ENCODE measurements at places on chromosomes 7 and 10.

DNA sequence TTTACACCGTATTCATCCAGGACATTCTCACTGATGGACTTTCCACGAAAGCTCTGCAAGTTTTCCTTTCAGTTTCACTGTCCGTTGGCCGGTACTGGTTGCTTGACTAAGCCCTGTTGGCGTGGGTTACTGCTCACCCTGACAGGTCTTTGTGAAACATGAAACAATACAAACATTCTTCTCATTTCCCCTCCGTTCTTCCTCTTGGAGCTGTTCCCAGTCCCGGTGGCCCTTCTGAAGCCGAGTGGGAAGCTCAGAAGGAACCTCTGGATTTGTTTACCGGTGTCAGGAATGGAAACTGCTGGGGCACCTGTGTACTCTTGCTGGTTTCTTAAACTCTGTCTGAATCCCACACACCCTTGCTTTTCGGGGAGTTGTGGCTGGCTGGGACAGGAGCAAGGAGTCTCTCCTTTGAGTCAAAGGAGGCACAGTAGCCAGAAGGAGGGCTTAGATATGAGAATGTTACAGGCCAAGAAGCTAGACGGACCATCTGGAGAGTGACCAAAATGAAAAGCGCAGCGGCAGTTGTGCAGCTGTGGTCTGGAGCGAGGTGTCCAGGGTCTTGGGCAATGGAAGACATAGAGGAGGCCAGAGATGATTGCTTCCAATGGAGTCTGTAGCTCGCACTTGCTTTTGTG is 45.7 kb downstream of the LYZL2 start:
- no peak for DNase-seq

DNA sequence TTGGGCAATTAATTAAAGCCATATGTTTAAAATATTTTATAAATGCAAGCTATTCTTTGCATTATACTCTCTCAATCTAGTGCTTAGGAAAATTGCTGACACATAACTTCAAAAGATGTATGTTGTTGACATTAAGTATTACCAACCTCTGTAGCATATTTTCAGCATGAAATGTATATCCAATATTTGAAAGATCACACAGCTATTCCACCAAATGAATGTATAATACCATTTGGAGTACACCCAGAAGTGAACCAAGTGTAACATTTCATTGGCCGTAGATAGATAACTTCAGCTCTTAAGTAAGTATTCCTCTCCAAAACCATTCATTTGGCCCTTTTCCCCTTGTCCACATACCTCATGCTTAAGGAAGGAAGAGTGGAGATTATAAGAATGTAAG is 104.6 kb downstream of the HECTD2 start:
- DNase-seq: no peak

DNA sequence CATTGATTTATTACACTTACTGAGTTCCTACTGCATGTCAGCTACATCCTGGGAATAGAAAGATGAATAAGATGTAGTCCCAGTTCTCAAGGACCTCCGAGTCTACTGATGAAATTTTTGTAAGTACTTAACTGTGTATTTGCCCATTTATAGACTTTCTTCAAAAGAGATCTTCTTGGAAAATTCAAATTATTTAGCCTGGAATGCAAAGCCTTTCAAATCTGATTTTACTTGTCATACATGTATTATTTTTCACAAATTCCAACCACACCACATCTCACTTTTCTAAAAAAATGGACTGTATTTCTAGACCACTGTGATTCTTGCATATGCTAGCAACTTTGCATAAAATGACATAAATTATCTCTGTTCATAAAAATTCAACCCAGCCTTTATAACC is 581.3 kb downstream of the ATRNL1 start:
- no peak for DNase-seq

GRCh38 chr10:26479766-26480492 is 41.8 kb downstream of the APBB1IP start:
- no peak for DNase-seq

GRCh38 chr10:124152139-124153022 is 59.0 kb upstream of the CHST15 start:
- no peak for DNase-seq

DNA sequence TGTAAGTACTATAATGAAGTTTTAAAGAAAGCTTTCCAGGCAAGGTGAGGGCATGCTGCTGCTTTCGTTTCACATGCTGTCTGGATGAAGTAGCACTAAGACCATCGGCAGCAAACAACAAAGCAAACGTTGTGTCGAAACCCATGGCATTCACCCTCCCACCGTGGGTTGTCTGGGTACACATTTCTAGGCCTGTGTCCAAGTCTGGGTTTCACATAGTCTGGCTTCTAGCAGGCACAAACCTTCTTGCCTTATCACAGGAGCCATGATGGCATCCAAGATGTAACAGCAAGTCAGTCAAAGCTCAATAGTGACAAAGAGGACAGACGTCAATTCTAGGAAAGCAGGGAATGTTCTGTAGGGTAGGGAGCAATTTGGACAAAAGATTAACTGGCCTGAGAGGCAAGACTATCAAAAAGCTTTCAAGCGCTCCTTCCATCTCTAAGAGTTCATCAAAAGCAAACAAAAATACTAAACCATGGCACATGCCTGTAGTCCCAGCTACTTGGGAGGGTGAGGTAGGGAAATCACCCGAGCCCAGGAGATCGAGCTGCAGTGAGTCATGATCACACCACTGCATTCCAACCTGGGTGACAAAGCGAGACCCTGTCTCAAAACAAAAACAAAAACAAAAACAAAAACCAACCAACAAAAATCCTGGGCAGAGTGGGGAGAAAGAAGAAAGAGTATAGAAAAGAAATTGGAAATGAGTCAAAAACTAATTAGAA is 42.7 kb downstream of the PAXIP1 start:
- no peak for DNase-seq

DNA sequence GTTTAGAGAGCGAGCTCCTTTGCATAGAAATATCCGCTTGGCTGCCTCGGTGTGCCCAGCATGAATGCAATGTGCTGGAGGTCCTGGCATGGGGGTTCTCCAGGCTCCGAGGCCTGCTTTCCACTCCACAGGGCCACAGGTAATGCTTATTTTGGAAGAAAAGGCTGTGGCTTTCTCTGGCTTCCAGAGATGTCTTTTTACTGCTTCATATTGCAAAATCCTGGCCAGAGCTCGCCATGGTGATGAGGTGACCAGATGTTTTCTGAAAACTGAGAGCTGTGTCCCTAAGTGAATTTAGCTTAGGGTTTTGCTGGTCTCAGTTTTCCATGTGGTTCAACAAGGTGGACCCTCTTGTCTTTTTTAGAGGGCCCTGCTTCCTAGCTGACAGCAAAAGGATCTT is 65.2 kb downstream of the BMPER start:
- no peak for DNase-seq

DNA sequence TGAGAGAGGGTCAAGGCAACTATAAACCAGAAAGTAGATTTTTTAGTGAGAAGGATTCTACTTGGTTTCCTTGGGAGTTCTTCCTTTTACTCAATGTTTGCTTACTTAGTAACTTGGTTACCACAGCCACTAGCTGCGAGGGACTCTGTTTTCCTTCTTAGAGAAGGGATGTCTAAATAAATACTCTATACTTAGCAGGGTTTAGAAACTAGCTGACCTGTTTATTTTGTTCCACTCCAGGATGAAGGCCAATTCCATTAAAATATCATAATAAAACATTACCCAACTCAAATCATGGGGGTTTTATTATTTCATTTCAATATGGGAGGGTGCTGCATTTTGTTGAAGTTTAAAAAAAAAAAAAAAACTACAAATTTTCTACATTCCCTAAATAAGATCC is 87.3 kb downstream of the PPP1R3A start:
- DNase-seq: no peak

GRCh38 chr7:97002555-97003261 is 2.6 kb upstream of the DLX6 start:
- no peak for DNase-seq

GRCh38 chr10:121553511-121554264 is 44.6 kb downstream of the FGFR2 start:
- no peak for DNase-seq

- no peak for DNase-seq
Observed at GRCh38 chr7:78178319-78178718, 379.7 kb downstream of the PHTF2 start.

DNA sequence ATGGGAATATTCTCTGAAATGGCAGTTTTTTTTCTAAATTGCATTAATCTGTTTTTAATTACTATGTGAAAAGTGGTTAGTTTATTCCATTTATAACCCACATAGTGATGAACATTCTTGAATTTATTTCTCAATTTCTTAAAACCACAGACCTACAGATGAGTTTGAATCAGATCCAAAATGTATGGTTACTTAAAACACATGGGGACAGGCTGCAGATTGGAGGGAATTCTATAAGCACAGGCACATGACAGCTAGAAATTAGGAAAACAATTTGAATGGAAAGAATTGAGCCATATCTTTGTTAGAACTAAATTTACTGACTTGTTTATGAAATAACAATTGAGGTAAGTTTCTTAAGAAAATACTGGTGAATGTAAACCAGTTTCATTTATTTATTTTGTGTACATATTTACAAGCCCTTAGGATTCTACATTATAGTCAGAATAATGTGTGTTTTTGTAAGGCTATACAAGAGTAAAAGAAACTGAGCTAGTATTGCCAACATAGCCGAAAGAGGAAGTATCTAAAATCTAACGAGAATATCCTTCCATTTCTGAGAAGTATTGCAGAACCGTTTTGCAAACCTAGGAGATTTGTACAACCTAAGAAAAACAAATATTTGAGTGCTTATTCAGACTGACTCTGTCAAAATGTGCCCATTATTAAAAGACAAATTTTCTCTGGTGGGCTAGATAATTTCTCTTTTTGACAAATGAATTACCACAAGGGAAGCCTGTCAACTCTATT is 434.3 kb upstream of the SEMA3D start:
- no peak for DNase-seq

GRCh38 chr7:107644309-107644974 is 16.2 kb upstream of the SLC26A4 start:
- DNase-seq: no peak

DNA sequence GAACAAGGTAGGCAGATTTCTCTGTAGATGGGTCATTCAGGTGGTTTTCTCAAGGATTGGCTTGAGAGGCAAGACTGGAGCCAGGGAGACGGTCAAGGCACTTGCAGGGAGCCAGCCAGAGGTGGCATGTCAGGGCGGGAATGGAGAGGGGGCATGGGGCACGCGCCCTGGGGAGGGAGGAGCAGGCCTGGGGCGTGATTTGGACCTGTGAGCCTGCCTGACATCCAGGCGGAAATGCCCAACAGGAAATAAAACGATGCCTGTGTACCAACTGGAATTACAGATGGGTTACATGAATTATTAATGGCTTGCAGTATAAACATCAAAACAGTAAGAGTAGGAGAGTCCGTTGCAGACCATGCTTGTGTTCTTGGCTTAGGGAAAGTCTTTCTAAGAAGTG is 8.6 kb upstream of the SUN1 start:
- no peak for DNase-seq

DNA sequence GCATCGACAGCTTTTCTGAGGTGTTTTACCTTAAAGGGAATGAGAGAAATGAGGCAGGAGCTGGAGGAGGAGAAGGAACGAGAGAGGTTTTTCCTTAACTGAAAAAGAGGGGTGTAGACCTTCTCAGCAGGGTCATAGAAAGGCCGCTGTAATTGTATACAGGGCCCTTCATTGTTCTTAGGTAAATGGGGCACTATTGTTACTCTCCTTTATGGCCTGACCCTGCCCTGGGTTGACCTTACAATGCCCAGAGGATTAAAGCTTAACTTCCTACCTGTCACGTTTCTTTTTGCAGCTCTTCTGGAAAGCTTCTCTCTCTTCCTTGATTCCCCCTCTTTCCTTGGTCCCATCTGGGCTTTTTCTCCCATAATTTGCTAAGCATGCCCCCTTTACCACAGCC is 13.7 kb upstream of the PDLIM1 start:
- no peak for DNase-seq

DNA sequence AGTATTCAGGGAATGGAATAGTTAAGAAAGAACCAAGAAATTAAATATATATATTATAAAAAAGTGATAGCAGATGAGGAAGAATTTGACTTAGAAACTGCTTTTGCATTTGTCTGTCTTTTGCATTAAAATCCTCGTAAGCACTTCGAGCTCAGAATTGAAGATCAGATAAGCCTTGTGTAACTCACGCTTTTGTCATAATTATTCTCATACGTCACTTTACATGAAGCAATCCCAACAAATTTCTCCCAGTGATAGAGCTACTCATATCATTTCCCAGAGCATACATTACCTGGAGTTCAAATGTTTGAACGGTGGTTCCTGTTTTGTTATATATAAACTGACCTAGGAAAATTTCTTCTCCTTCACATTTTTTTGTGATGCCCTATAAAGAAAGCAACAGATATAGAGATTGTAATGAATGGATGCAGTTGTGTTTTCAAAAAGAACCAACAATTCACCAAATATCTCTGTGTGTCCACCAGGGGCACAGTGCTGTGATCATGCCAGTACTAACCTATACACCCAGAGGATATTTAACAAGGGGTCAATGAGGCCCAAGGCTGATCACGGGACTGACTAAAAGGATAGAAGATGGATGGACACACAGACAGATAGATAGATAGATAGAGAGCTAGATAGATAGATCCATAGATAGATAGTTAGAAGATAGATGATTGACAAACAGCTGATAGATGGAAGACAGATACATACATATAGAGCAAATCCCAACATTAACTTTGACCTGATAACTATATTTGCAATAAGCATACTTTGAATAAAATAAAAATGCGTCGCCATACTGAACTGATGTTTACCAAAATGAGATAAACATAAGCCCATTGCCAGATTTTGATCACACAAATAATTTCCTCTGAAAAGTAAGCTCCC is 9.3 kb upstream of the HUS1 start:
- DNase-seq: no peak

DNA sequence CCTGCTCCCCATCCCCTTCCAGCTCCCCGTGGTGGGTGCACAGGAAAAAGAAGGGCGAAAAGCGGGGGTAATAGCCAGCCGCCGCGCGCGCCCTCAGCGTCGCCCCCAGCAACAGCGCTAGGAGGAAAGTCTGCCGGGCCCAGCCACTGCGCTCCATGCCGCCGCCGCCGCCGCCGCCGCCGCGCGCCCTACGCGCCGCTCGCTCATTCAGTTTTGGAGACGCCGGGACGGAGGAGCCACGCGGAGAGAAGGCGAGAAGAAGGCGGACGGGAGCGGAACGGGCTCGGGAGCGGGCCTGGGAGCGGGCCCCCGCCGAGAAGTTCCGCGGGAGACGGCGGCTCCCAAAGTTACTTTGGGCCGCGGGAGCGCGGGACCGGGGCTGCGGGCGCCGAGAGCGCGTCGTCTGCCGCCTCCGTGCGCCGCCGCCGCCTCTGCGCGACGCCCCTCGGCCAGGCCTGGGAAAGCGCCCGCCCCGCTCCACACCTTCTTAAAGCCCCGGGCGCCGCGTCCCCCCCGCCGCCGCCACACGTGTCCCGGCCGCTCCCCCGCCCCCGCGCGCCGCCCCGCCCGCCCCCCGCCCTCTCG is at the start of gene RELN:
Gene RELN (minus strand): TSS at position 459 of the 585 bp plus-strand sequence. CDS start 302 bp downstream, at position 157.
- no peak for DNase-seq

- DNase-seq: no peak
Observed at GRCh38 chr10:82558014-82558607, 683.1 kb downstream of the NRG3 start.

DNA sequence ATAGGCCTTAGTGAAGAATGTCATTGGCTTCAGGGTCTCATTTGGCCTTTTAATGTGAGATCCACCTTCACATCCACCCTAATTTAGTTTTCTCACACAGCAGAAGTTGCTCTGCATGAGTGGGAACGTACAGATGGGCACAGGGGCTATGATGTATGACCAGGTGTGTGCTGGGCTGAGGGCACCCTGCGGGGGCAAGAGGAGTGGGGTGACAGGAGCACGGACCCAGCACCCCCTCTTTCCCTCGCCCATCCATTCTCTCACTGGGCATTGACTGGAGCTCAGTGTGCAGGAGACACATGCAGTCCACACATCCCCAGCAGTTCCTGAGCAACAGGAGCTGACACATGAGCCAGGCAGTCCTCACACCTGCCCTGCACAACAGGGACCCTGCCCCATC is 95.1 kb upstream of the PPP2R2D start:
- no peak for DNase-seq
